ENCODE measurements at places on chromosomes 12 and 14.

- no peak for DNase-seq
These were observed 29.2 kb upstream of the LHX5 start for GRCh38 chr12:113500782-113501311.

GRCh38 chr14:51327376-51327775, 87.3 kb downstream of the TMX1 start:
- DNase-seq: no peak

DNA sequence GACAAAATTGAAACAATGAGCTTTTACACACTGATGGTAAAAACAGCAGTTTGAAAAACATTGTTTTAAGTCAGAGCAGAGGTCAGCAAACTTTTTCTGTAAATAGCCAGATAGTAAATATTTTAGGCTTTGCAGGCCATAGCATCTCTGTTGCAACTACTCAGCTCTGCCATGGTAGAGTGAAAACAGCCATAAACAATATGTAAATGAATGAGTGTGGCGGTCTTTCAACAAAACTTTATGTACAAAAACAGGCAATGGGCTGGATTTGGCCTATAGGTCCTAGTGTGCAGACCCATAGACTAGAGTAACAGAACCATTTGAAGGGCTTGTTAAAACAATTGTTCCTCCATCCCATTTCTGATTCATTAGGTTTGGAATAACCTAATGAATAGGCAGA, 114.8 kb downstream of the TGFB3 start:
- DNase-seq: no peak

DNA sequence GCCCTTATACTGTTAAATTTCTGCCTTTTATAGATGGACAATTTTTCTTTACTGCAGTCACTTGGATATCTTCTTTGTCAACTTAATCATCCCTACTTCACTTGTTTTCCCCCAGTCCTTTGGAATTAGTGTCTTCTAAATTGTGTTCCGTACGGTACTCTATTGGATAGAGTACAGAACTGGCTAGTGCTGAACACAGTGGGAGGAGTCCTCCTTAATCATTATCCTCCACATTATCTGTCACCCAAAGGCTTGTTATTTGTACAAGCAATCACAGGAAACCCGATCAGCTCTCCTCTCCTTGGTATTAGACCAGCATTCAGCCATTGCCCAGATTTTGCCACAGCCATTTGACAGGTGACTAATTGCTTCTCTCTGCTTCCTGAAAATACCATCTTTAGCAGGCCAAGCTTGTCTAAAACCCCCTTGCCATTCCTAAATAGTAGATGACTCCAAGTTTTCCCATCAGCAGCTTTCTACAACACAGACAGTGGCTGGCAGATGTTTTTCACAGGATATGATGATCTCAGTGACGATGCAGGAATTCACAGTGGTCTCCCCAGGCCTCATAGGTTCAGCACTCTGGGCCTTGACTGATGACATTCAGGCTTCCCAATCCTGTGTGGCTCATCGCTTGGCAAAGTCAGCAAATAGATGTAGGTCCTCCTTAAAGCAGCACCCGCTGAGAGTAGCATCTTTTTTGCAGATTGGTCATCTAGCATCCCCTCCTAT, 216.0 kb upstream of the RGS6 start:
- DNase-seq: no peak

GRCh38 chr12:22467190-22467589, 77.2 kb downstream of the C2CD5 start:
- no peak for DNase-seq

DNA sequence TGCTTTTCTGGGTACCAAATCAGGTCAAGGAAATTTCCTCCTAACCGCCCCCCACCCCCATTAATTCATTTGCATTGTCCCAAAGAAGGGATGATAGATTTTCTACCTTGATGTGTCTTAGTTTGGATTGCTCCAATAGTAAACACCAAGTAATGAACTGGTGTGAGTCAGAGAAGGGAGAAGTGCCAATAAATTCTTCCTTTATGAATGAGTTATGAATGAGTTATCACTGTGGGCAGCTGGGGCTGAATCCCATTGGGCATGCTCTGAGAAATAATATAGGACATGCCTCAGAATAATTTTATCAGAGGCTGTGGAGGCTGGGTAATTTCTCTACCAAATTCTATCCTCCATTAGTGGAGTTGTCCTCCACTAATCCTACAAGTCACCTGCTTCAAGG, 277.9 kb upstream of the FLRT2 start:
- DNase-seq: no peak

Measured in B cell (primary cell).